Head of caudate nucleus (tissue), 42 donors: ENCODE measurements at places on chromosomes 16 and 17.

GRCh38 chr17:40755231-40755630 lies at the start of gene KRT25:
KRT25 (minus strand) TSS chr17:40755331; CDS start chr17:40755271, 60 bp downstream.
- DNase-seq, result no peak

DNA sequence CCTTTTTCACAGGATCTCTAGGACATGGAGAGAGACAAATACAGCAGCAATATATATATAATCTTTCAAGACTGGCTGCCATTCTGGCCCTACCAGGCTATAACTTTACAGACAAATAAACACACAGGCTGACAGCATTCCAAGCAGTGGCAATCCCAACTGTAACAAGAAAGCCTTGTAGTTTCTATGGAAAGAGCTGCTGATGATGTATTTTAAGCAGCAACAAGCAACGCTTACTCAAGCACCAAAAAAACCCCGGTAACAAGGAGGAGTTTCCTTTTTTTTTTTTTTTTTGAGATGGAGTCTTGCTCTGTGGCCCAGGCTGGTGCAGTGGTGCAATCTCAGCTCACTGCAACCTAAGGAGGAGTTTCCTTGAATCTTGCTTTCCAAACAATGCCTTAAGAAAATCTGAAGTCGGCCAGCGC lies 23.2 kb downstream of the LSM12 start:
- no peak for DNase-seq

- DNase-seq, result no peak
Observed at GRCh38 chr16:17269439-17269838, 201.3 kb downstream of the XYLT1 start.

DNA sequence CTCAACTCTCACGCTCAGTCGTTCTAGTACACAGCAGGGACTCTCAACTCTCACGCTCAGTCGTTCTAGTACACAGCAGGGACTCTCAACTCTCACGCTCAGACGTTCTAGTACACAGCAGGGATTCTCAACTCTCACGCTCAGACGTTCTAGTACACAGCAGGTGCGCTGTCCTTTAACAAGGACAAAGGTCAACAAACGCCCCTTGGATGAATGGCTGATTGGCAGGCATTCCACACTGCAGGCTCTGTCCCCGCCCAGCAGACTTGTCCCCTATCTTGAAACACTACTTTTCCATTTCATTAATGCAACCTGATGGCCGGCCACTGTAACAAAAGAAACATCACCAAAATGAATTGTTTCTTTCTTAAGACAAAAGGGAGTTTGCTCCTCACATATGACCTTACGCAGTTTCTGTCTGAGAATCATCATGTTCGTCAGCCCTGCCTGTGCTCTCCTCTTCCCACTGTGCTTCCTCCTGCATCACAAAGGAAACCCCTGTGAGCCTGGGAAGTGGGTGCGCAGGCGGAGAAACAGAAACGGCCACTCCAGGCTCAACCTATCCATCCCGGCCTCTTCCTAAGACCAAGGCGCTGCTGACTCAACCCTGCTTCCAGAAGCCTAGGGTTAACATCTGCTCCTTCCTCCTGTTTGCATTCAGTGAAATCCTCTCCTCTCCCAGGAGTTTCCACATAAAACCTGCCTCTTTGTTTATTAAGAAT lies 59.8 kb downstream of the ANKRD11 start:
- DNase-seq, result no peak

DNA sequence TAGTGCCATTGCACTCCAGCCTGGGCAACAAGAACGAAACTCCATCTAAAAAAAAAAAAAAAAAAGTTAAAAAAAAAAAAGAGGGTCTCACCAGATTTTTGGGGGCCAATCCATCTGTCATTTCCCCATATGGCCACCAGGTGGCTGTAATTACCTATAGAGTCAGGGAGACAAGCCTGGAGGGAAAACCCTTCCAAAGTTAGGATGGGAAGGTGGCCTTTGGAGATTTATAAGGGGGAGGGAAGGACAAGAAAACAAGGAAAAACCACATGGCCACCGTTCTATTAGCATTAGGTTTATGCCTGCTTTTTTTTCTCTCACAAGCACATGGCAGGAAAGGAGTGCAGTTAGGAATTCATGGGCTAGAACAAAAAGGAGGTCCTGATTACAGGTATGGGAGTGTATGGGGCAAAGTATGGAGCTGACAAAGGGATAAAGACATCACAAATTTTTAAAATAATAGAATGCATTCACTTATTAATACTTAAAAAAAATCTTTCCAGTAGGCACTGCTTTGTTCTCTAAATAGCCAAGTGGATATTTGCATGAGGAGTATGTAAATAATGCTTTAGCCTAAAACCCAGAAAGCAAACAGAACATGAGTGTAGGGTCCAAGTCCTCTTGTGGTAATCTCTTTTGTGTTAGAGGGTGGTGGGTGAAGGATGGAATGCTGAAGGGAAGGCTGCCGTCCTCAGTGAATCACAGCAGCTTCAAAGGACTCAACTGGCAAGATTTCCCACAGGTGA lies 5.1 kb downstream of the CYB5D1 start:
- peak; percentile 76 for DNase-seq
